ENCODE measurements at places on chromosomes 1 and 21. TPM values are rescaled to one million over a fixed set of nuclear protein-coding genes. Genes with fewer than 3 reads are reported as not detected.

DNA sequence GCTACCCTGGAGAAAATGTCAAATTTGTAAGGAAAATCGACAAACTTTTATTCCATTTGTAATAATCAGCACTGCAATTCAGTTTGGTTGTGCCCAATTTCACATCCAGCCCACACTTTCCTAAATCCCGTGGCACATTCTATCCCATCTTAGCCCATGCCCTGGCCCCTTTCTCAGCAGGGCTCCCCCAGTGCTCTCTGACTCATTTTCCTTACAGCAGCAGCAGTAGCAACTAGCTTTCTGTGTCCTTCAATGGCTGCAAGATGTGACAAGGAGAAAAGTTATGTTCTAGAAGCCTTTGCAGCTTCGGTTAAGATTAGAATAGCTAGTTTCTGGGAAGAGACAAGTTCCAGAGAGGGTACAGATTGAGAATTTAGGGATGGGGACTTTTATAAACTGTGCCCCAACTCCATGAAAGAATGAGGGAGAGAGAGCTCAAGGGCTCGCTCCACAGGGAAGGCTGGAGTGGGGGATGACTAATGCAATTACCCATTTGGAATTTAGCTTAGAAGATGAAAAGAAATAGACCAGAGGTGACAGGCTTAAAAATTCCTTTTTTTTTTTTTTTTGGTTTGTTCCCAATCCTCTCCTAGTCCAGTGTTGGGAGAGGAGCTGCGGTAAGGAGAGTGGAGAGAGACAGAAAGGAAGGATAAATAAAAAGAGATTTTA is 47.0 kb upstream of the POU2F1 start:
- no peaks in the 10 kb centered on the region for H3K36me3 ChIP-seq
- no peak overlapping the region for H3K4me3 ChIP-seq
- peak overlapping the region; percentile 22 for H3K27ac ChIP-seq
- H3K27me3 ChIP-seq: no peaks in the 10 kb centered on the region

- H3K4me3 ChIP-seq: no peak overlapping the region
- H3K27ac ChIP-seq: no peak overlapping the region
- H3K27me3 ChIP-seq: no peaks in the 10 kb centered on the region
- H3K4me1 ChIP-seq: no peaks in the 10 kb centered on the region
- H3K36me3 ChIP-seq: no peaks in the 10 kb centered on the region
- no peak for DNase-seq
These were observed 595.3 kb downstream of the PTPRU start for GRCh38 chr1:29831500-29832117.

GRCh38 chr1:195012995-195013394 is 1595.2 kb downstream of the KCNT2 start:
- H3K4me1 ChIP-seq: no peaks in the 10 kb centered on the region
- H3K4me3 ChIP-seq: no peak overlapping the region
- no peak for DNase-seq
- H3K36me3 ChIP-seq: no peaks in the 10 kb centered on the region
- H3K27me3 ChIP-seq: no peaks in the 10 kb centered on the region

- peak overlapping the region; percentile 92 for H3K4me3 ChIP-seq
- peaks cover 6% of the 10 kb centered on the region for H3K36me3 ChIP-seq
- peaks cover 44% of the 10 kb centered on the region for H3K4me1 ChIP-seq
- H3K27me3 ChIP-seq: no peaks in the 10 kb centered on the region
- H3K27ac ChIP-seq: peak overlapping the region; percentile 98
These were observed 1.2 kb downstream of the HDGF start for GRCh38 chr1:156750191-156750672.

GRCh38 chr1:244849189-244849866 is 13.9 kb downstream of the COX20 start:
- DNase-seq: no peak
- H3K27me3 ChIP-seq: no peaks in the 10 kb centered on the region
- no peak overlapping the region for H3K27ac ChIP-seq
- H3K36me3 ChIP-seq: peaks cover 100% of the 10 kb centered on the region
- H3K4me1 ChIP-seq: no peaks in the 10 kb centered on the region

- H3K4me1 ChIP-seq: no peaks in the 10 kb centered on the region
- H3K27me3 ChIP-seq: no peaks in the 10 kb centered on the region
- DNase-seq: peak; percentile 9
These were observed 241.8 kb downstream of the TRABD2B start for GRCh38 chr1:47755101-47755990.

DNA sequence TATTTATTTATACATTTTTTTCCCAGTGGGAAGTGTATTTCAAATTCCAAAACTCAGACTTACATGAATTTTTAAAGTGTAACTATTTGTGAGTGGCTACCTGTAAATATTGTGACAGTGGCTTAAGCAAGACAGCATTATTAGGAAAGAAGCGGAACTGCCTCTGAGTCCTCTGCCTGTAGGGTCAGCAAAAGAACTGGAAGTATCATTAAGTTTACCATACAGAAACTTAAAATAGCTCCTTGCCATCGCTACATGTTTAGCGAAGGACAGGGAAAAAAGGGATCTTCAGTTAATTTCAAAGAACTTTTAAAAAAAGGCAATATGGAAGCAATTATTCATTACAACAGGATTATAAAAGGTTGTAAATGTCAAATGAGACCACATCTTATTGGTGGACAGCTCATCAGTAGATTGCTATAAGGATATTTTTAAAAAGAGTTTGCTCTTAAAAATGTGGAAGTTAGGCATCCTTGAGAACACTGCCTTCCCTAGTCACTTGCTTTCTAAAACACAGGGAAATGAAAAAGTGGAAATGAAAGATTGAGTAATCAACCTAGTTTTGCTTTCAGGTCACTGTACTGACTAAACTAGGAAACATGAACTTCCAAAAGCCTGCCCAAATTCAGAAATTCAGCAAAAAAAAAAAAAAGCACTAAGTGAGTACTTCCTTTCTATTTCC is 39.2 kb downstream of the NSL1 start:
- H3K4me1 ChIP-seq: peaks cover 14% of the 10 kb centered on the region

DNA sequence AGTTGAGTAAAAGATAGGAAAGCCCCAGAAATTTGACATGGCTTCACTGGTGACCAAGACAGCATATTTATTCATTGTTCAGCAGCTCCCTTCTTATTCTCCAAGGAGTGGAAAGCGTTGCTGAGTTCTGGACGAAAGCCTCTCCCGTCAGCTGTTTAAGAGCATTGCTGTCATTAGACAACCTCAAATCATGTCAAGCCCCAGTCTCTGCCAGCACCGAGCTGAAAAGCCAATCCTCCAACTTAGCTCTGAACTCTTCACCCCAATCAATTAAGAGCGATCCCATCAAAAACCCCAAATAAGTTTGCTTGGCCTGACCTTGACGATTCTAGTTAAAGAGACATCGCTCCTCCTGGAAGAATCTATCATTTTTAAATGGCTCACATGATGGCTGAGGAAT is 110.8 kb downstream of the PLPP3 start:
- H3K27ac ChIP-seq: no peak overlapping the region
- H3K36me3 ChIP-seq: no peaks in the 10 kb centered on the region
- peaks cover 28% of the 10 kb centered on the region for H3K27me3 ChIP-seq
- DNase-seq: no peak

GRCh38 chr21:46559291-46559983 is 45.4 kb downstream of the S100B start:
- no peaks in the 10 kb centered on the region for H3K27me3 ChIP-seq
- H3K27ac ChIP-seq: no peak overlapping the region
- H3K36me3 ChIP-seq: peaks cover 13% of the 10 kb centered on the region
- H3K4me1 ChIP-seq: no peaks in the 10 kb centered on the region

DNA sequence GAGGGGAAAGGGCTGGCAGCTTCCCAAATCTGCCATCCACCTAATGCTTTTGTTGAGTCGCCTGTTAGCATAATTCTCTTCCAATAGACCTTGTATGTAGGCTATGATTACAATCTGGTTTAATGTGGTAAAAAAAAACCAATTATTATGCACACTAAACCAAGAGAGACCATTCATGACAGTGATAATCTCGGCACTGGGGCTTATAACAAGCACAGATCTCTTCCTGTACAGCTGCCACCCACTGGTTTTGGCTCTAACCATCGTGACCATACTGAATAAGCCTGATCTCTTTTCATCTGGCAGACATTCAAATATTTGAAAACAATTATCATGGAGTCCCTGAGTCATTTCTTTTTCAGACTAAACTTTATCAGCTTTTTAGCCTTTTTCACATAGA is 12.0 kb upstream of the SYT14 start:
- H3K4me3 ChIP-seq: no peak overlapping the region
- H3K27me3 ChIP-seq: no peaks in the 10 kb centered on the region
- H3K4me1 ChIP-seq: peaks cover 31% of the 10 kb centered on the region

DNA sequence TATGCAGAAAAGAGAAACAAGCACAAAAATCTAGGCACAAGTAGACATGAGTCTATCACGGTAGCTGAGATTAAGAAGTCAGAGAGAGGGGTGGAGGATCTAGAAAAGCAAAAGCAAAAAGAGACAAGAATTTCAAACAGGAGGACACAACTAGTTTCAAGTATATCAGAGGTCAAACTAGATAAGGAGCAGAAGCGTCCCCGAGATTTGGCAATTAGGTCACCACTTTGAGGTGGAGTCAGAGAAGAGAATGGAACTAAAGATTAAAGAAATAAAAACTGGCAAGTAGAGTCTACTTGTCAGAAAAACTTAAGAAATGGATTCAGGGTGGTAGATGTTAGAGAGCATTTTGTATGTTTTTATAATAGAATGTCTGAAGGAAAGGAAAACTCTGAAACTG is 2.3 kb downstream of the SF3B4 start:
- peaks cover 46% of the 10 kb centered on the region for H3K36me3 ChIP-seq
- peaks cover 22% of the 10 kb centered on the region for H3K4me1 ChIP-seq
- no peak for DNase-seq
- H3K27me3 ChIP-seq: no peaks in the 10 kb centered on the region

GRCh38 chr1:100187912-100188311 is 9.9 kb upstream of the LRRC39 start:
- H3K27ac ChIP-seq: no peak overlapping the region
- H3K27me3 ChIP-seq: no peaks in the 10 kb centered on the region
- DNase-seq: peak; percentile 43
- peaks cover 14% of the 10 kb centered on the region for H3K4me1 ChIP-seq
- no peaks in the 10 kb centered on the region for H3K36me3 ChIP-seq

DNA sequence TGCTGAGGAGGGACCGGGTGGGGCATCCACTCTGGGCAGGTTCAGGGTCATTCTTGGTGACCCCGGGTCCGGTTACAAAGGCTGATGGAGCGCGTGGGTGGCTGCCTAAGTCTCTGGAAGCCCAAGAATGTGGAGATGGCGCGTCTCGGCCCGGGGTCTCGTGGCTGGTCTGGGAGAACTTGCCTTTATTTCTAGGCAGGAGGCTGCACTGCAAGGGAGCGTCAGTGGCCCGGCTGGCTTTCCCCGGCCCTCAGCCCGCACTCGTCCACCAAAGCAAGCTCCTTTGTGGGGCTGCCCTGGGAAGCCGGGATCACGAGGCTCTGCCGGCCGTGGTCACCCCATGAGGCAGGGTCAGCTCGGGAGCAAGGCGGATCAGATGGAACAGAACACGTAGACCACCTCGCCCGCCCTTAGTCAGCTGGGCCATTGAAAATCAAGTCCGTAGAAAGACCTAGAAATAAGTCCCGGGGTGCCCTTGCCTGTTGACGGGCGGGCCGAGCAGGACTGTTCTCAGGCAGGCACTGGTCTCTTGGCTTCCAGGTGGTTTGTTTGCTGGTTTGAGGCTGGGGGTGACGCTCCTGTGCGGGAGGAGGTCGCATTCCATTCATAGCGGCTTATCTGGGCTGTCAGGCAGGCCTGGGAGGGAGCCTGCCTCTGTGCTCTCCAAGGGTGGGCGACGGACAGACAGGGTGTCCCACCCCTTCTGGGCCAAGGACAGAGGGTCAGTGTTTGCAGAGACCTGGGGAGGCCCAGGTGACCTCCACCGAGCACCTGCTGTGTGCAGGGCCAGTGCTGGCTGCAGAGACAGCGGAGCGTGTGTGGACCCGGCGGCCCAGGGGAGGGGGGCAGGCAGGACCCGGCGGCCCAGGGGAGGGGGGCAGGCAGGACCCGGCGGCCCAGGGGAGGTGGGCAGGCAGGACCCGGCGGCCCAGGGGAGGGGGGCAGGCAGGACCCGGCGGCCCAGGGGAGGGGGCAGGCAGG is 25.8 kb downstream of the COL18A1 start:
- H3K36me3 ChIP-seq: no peaks in the 10 kb centered on the region
- H3K27me3 ChIP-seq: no peaks in the 10 kb centered on the region
- no peak overlapping the region for H3K27ac ChIP-seq
- no peak overlapping the region for H3K4me3 ChIP-seq
- H3K4me1 ChIP-seq: no peaks in the 10 kb centered on the region

The HPDL gene
- 7.8 TPM for total RNA-seq

The LDLRAD2 gene
- total RNA-seq: not detected

The PRAMEF14 gene
- total RNA-seq: not detected

The OLFML2B gene
- total RNA-seq: 3.7 TPM

Data from A673 (cell line).